ENCODE measurements at places on chromosomes 7 and 10. TPM values are rescaled to one million over a fixed set of nuclear protein-coding genes. Genes with fewer than 3 reads are reported as not detected.
A peak's percentile ranks its signal among the peaks of the same experiment; 100 is the strongest.

DNA sequence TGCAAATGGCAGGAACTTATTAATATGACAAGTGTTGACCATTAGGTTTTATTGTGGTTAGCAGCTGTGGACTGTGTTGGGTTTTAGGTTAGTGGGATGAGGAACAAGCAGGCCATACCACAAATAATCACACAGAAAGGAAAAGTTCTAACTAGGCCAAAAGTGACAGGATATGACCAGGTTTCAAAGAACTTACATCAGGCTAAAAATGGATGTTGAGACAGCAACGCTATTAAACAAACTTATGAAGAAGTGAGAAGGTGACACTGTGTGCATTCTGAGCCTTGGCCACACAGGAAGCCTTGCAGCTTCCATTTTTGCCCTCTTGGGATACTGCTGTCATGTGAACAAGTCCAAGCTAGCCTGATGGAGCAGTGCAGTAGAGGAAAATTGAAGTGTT lies 568.8 kb downstream of the HTR7 start:
- DNase-seq, result no peak

GRCh38 chr7:27241189-27242056 lies 1.2 kb upstream of the EVX1 start:
- DNase-seq, result no peak

GRCh38 chr10:27620430-27621397 lies 116.6 kb downstream of the RAB18 start:
- DNase-seq, result no peak

DNA sequence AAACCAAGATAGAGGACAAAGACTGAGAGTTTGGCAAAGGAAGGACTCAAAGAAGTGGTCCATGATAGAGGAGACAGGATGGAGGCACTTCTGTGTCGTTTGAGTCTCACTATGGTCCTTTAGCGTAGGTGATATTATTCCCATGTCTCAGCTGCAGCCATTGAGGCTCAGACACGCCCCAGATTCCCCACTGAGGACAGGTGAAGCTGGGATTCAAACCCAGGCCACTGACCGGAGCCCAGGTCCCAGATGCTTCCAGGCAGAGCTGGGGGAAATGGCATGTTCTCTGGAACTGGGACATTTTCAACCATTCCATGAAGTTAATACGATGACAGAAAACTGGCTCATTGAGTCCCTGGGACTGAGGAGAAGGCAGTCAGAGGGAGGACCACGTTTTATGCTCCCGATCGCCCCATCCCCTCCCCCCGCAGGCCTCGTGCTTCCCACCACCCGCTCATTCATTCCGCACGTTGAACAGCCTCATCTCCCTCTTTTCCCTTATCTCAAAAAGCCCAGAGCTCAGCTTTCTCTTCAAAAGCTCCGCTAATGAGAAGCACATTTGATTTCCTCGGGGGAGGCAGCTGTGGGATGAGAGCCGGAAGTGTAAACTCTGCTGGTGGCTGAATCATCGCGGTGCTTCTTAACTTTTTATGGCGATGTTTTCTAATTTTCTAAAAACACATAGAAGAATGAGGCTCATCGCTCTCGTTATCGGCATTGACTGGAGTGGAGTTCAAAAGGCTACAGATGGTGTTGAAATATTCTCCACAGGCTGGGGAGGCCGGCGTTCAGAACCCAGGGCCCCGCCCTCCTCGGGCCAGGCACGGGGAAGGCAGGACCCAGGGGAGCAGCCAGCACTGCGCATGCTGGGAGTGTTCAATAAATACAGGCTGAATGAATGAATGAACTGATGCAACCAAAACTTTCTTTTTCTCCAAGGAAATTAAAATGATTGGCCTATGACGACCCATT lies 64.0 kb downstream of the OAT start:
- no peak for DNase-seq

GRCh38 chr10:84244651-84245270 lies at the start of gene RGR:
Gene RGR, plus strand, starts transcription at chr10:84245053. Its CDS starts 38 bp downstream, at chr10:84245091.
- DNase-seq, result no peak

DNA sequence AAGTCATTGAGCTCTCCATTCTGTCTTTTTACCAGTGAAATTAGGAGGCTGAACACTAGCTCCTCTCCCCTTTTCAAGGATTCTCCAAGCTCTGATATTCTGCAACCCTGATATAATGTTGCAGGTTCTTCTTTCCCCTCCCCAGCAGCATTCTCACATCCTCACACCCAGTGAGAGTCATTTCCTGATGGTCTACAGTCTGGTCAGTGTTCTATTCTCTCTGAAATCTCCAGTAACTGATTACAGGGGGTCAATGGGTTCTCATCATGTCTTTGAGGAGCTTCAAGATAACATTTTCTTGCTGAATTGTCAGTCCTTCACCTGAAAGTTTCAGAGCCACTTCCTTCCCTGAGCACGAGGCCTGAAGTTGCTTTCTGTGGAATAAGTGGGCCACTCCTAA lies 299.4 kb downstream of the PTEN start:
- DNase-seq, result no peak

GRCh38 chr7:99918959-99919813 lies at the start of gene TRIM4:
Gene TRIM4, minus strand, starts transcription at chr7:99919530. Its CDS starts 129 bp downstream, at chr7:99919401.
- peak; percentile 80 for DNase-seq

- no peak for DNase-seq
Measured at GRCh38 chr7:30273552-30273951, 10.8 kb upstream of the ZNRF2 start.

- DNase-seq, result no peak
Measured at GRCh38 chr7:92137557-92137956, 3.3 kb upstream of the CYP51A1 start.

- no peak for DNase-seq
Measured at GRCh38 chr7:90383422-90383821, 19.8 kb upstream of the CLDN12 start.

- no peak for DNase-seq
Measured at GRCh38 chr7:7769710-7770627, 51.6 kb upstream of the RPA3 start.

- no peak for DNase-seq
Measured at GRCh38 chr10:87734987-87735827, 75.5 kb downstream of the PAPSS2 start.

DNA sequence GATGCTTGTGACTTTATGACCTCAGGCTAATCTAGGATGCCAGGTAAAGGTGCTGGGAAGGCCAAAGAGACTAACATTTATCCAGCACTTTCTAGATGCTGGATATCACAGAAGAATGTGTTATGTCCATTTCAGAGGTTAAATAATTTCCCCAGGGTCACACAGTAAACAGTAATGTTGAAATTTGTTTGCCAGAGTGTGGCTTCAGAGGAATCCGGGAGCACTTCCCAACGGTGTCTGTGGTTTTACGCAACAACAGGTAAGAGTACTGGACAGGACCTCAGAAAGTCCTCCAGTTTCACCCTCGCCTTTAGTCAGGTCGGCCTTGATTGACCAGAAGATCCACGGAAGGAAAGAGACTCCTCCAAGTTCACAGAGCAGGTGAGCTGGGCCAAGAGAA lies 1.7 kb downstream of the SHTN1 start:
- DNase-seq, result no peak

- no peak for DNase-seq
Measured at GRCh38 chr10:97687785-97688781, 1.0 kb upstream of the AVPI1 start.

- DNase-seq, result no peak
Measured at GRCh38 chr7:117220836-117221235, 102.0 kb downstream of the WNT2 start.

DNA sequence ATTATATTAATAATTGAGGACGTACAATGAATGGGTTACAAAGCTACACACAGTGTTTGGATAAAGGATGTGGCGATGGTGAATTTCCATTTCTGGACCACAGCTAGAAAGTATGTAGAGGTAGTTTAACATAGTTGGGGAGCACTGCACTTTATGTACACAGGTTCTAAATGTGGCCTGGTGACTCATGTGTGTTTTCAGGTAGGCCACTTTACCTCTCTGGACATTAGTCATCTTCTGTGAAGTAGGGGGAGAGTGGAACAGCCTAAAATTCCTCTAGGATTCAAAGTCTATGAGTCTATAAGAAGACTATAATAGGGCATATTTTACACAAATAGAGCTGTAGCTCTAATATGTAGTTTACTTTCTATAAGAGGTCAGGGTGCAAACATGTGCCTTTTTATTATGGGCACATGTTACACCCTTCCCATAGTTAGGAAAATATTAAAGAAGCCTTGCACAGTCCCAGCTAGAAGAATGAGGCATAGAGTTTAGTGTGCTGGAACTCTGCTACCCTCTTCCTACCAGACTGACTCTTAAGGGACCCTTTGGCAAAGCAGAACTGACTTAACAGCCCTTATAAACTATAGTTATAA lies 594.9 kb downstream of the LRMDA start:
- DNase-seq, result no peak

- no peak for DNase-seq
Measured at GRCh38 chr10:3104251-3104918, 37.0 kb downstream of the PFKP start.

DNA sequence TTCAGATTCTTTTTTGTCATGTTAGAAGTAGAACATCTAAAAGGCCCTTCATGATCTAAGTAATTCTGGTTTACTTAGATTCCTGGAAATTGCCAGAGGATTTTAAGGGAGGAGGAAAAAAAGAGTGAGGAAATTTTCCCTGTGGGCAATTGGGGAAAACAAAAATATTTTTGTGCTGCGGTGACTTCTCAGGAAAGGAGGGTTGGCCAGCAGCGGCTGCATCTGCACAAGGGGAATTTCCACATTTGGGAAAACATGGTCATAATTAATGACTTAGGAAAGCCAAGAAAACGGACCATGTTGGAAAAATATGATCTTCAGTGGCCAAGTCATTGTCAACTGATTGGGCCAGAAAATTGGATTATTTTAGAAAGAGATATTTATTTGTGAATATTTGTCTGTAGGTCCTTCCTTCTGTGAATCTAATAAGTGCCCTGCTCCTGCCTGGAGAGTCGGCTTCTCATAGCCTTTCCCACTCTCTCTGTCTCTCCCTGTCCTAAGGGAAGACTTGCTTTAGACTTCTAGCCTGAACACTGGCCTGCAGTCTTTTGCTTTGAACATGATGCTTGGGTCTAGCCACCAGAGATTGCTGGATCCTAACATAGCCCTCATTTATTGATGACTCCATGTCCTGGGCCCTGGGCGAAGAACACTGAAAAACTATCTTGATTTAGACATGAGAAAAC lies 124.2 kb upstream of the MKLN1 start:
- no peak for DNase-seq

DNA sequence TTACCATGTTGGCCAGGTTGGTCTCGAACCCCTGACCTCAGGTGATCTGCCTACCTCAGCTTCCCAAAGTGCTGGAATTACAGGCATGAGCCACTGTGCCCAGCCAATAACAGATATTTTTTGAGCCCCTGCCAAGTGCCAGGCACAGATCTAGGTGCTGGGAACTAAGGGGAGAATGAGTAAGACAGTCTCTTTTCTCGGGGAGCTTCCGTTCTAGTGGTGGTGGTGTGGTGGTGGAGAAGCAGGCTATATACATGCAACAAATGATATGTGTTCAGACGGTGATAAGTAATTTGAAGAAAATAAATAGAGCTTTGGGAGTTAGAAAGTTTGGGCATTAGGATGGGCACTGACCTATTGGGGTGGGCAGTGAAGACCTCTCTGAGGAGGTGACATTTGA lies 76.7 kb upstream of the VKORC1L1 start:
- no peak for DNase-seq

DNA sequence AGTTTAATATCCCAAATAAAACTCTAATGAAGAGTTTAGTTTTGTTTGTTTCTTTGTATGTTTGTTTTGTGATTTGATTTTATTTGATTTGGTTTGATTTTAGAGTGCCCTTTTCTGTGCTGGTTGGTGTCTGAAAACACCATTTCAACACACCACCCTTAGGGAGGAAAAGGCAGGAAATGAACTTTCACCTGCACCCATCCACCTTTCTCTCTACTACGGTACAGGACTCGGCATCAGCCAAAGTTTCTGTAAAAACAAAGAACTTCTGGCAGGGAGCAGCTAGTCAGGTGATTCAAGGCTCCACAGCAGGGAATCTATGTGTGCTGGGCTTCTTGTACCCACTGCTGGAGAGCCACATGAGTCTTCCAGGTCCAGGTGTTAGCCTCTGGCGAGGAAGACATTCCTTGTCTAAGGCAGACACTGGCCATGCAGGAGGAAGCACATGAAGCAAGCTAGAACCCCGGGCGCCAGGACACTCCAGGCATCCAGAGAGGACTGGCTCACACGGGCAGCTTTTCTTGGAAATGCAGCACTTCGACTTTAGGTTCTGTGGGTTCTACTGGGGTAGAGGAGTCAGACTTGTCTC lies 22.1 kb upstream of the STK17A start:
- DNase-seq, result no peak

Gene LAMB1
- not detected for total RNA-seq

Gene RNF32
- total RNA-seq, result 2.9 TPM

Gene CASTOR2
- total RNA-seq, result 0.66 TPM

Gene DLX6
- total RNA-seq, result not detected

Gene SPAM1
- not detected for total RNA-seq

Gene IFIT3
- 3.2 TPM for total RNA-seq

Gene ADAM12
- 0.84 TPM for total RNA-seq

Data from activated B cell treated with CpG ODN at 0.5 μM for 24 hours (primary cell).